ENCODE measurements at places on chromosomes 2 and 18. TPM values are rescaled to one million over a fixed set of nuclear protein-coding genes. Genes with fewer than 3 reads are reported as not detected.

The SEMA4C gene
- 21.6 TPM for total RNA-seq

The LCT gene
- 0.03 TPM for total RNA-seq

The EIF2AK2 gene
- 29.1 TPM for total RNA-seq

The AQP12A gene
- not detected for total RNA-seq

The TMEM178A gene
- 0.10 TPM for total RNA-seq

The CABLES1 gene
- total RNA-seq: 12.9 TPM

The AMER3 gene
- total RNA-seq: not detected

The CD8B gene
- not detected for total RNA-seq

The SH3YL1 gene
- total RNA-seq: 10.6 TPM

The SYT4 gene
- total RNA-seq: not detected

The DTNA gene
- 0.17 TPM for total RNA-seq

The SDC1 gene
- 184 TPM for total RNA-seq

The SKOR2 gene
- not detected for total RNA-seq

The PTH2R gene
- total RNA-seq: not detected

The CELF4 gene
- total RNA-seq: not detected

The C2orf81 gene
- 4.4 TPM for total RNA-seq

The PXDN gene
- 13.8 TPM for total RNA-seq

The KLHL14 gene
- total RNA-seq: not detected

The ARHGAP25 gene
- total RNA-seq: 0.13 TPM

The RUFY4 gene
- not detected for total RNA-seq
